ENCODE measurements at places on chromosomes 11 and 22.

DNA sequence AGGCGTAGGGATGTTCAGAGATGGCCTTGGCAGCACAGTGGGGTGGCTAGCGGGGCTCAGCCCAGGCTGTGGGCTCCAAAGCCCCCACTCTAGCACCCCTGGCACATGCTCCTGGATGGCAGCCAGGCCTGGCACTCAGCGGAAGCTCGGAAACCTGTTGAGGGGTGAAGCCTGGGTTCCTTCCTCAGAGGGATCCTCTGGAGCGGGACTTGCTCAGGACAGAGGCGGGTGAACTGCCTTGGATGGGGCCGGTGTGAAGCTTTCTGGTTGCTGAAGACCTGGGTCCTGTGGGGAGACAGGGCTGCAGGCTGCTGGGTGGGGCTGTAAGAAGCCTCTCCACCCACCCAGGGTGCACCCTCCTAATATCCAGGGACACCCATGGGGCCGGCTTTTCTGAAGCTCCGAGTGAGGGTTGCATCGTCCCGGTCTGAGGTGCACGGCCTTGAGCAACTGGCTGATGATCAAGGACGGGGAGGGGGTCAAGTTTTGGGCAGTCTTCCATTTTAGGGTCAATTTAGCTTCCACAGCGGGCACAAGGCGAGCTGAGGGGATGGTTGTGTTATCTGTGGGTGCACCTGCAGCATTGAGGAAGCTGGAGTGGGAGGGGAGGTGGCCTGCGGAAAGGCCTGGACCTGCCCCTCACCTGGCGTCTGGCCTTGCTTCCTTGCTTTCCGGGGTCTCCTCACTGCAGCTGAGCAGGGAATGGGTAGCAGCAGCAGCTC lies 5.2 kb downstream of the MRGPRE start:
- no peak for DNase-seq

DNA sequence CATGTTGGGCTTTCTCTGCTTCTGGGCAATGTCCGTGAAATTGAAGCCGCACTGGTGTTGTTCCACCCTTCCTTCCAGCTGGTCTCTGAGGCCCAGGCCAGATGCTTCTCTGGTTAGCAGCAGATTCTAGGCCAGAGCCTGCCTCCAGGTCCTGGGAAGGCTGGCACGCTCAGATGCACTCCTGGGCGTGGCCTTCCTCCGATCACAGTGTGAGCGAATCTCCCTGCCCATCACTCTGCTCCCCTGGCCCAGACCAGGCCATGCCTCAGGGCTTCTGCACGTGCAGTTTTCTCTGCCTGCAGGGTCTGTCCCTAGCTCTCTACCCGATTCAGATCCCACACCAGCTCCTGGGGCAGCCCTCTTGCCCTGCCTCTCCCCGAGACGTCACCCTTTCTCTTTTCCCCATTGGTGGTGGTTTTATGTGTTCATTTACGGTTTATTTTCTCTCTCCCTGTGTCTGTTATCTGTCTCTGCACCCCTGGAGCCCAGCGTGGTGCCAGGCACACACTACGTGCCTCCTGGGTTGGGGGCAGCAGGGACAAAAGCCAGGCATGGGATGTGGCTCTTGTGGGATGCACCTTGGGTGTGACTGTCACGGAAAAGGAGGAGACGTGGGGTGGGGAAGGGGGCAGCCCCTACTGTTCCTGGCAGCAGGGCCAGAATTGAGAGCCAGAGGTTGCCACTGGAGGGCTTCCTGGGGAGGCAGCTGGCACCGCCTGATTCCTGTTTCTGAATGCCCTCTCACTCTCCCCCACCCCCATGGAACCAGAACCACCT lies 66.0 kb downstream of the KCNQ1 start:
- DNase-seq = no peak

- DNase-seq = no peak
These were observed 36.6 kb upstream of the GRAMD1B start for GRCh38 chr11:123393312-123393927.

DNA sequence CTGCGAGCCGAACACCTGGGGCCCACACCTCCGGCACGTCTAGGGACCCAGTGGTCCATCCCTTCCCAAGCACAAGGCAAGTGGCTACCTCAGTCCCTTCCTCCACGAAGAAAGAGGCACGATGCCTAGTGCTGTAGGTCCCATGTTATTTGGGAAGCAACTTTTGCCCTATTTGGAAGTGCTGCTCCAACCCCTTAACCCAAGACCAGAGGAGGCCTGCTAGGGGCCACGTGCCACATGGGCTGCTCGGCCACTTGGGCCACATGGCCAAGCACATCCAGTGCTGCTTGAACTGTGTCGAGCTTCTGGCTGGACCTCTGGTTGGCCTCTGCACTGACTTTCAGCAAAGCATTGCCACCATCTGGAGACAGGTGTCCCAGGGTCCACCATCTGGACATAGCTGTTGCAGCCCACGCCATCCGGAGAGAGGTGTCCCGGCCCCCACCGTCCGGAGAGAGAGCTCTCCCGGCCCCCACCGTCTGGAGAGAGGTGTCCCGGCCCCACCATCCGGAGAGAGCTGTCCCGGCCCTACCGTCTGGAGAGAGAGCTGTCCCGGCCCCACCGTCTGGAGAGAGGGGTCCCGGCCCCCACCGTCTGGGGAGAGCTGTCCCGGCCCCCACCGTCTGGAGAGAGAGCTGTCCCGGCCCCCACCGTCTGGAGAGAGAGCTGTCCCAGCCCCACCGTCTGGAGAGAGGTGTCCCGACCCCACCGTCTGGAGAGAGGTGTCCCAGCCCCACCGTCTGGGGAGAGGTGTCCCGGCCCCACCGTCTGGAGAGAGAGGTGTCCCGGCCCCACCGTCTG lies 6.5 kb upstream of the B4GALNT4 start:
- no peak for DNase-seq

DNA sequence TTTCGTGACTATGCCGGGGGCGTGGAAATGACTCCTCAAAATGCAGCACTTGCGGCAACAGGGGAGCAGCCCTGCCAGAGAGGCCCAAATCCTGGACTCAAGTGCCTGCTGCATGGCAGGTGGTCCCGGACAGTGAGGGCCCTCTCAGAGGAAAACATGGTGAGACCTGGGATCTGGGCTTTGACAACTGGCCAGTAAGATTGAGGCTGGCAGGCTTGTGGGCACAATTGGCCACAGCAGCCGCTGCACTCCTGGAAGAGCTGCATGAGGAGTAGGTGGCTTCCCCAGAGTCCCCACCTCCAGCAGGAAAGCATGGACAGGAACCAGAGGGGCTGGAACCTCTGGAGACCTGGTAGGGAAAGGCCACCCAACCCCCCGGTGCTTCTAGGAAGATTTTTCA lies 13.4 kb downstream of the LINC01488 start:
- no peak for DNase-seq

DNA sequence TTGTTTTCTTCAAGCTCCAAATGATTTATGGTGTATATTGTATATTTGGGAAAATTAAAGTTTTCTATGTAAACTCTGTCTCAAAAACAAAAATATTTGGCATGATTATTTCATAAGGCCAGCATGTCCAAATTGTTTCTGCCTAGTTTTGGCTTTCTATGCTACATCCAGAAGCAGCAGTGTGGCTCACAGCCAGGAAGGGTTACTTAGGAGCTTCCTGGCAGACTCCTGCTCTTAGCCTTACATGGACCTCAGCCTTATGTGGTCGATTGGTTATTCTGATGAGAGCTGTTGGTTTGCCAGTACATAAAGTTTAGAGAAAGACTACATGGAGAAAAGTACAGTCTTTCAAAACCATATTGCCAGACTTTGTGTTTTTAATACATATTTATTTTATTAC lies 297.7 kb upstream of the FAT3 start:
- DNase-seq = no peak

- DNase-seq = no peak
These were observed 21.6 kb upstream of the PHLDA2 start for GRCh38 chr11:2950825-2951224.

DNA sequence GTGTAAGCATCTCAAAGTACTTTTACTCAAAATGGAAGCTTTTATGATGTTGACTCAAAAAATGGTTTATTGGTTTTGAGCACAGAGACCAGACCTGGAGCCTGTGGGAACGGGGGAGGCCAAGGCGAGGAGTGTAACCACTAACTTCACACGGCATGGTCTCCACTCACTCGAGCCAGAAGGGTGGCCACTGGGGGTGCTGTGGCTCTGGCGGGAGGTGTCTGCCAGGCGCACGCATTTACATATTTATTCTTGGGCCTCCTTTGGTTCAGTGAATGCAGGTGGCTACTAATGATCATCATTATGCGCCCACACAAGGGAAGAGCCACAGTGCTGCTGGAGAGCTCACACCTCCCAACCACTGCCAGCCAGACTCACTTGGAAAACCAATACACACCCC lies 64.6 kb downstream of the FLRT1 start:
- no peak for DNase-seq

DNA sequence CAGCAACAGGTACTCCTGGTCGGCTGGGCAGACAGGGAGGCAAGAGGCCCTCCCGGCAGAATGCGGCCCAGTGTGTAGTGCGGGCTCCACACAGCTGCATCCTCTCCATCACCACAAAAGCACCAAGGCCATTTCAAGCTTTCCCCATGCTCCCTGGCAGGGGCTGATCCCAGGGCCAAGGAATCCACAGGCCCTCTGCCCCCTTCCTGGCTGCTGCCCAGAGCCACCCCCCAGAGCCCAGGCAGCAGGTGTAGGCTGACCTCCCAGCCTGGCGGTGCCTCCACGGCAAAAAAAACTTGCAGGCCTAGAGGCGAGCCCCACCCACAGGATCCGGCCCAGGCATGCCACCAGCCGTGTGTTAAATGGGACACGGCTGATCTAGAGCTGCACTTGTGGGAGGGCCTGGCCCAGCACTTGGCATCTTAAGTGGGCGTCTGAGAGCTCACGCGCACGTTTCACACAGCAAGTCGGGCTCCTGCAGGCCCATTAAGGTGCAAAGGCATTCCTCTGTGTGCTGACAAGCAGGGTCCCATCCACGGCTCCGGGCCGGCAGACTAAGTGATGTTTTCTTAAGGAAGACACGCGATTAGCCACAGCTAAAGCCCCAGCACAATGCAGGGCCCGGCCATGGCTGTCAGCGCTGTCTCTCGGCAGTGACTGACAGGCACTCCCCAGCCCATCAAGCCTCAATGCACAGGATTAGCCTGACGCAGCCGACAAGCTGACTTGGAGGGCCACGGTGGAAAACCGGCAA lies 19.8 kb upstream of the GNB1L start:
- DNase-seq = no peak

- DNase-seq = no peak
These were observed 109.7 kb upstream of the OR9Q1 start for GRCh38 chr11:57913715-57914704.

- no peak for DNase-seq
These were observed 1.3 kb downstream of the MRPL23 start for GRCh38 chr11:1948389-1948788.

- DNase-seq = no peak
These were observed 268.0 kb downstream of the CTTN start for GRCh38 chr11:70666311-70666710.

DNA sequence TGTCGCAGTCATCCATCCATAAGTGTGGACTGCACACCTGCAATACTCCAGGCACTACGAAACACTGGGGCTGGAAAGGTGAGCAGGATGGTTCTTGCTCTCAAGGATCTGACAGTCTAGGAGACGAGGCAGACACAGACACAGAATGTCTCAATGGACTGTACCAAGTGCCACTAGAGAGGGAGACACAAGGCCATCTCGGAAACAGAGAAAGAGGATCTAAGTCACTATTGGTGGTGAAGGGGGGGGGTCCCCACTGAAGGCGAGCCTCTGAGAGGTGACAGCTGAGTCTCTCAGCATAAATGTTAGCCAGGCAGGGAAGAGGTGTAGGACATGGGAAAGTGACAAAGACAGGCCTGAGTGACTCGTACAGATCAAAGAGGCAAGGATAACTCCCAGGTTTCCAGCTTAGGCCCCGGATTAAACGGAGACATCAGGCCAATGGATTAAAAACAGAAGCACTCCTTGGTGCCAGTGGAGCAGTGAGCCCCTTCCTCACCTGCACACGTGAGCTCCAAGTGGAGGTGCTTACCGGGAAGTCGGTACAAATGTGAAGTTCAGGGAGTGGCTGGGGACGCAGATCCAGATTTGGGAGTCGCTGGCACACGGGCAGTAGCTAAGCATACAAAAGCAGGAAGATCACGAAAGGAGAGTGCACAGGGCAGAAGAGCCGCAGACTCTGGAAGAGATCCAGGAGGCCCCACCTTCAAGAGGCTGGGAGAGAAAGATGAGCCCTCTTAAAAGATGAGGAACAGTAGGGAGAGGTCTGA lies 117.2 kb downstream of the MICAL3 start:
- no peak for DNase-seq

GRCh38 chr11:109783840-109784239 lies 309.4 kb upstream of the ZC3H12C start:
- no peak for DNase-seq

GRCh38 chr11:74004759-74005615 lies 3.9 kb downstream of the UCP3 start:
- DNase-seq = no peak

GRCh38 chr11:74749965-74750296 lies 1.3 kb downstream of the RNF169 start:
- no peak for DNase-seq

GRCh38 chr11:77505956-77506355 lies 32.1 kb upstream of the PAK1 start:
- no peak for DNase-seq

DNA sequence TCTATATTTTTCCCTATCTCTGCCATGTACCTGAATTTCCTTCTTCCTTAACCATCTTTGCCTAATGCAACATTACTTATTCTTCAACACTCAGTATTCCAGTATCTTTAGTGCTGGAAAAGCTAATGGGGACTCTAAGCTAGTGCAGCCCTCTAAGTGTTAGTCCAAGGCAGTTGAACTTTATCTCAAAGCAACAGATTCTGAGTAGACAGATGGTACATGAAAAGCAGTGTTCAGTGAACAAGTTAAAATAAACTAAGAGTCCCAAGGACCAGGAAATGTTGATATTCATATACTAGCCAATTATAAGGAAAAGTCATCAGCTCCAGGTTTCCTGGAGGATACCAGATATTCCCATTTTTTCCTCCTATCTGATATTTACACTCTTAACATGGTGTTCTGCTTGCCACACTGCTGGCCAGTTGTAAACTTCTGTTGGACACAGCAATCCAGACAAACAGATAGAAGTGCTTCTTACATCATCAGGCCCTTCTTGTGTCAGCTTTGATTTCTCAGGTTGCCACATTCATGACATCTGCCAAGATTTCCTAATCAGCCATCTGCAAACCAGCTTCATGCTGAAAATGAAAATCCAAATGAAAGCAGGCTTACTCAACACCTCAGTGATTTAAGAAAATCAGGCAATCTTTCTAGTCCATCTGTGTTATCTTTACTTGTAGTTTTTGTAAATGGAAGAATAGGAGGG lies 255.9 kb upstream of the POU2AF2 start:
- DNase-seq = peak; percentile 86

DNA sequence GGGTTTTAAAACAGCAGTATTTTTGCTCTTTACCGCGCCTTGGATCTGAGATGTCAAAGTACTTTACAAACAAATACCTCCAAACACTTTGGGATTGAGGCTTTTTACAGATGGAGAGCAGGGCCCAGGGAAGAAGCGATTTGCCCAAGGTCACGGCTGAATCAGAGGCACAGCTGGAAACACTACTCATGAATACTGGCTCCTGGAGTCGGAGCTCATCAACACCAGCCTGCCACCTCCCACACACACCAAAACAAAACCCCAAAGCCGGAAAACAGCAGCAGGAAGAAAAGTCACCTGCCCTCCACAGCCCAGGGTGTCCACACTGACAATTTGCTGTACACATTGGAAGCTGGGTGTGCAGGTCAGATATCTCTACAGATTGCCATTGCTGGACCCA lies 339.4 kb downstream of the CADM1 start:
- no peak for DNase-seq
